ENCODE measurements at places on chromosomes 2 and 18. TPM values are rescaled to one million over a fixed set of nuclear protein-coding genes. Genes with fewer than 3 reads are reported as not detected.

- DNase-seq, result no peak
Measured at GRCh38 chr2:109481599-109481998, 132.2 kb downstream of the SEPTIN10 start.

DNA sequence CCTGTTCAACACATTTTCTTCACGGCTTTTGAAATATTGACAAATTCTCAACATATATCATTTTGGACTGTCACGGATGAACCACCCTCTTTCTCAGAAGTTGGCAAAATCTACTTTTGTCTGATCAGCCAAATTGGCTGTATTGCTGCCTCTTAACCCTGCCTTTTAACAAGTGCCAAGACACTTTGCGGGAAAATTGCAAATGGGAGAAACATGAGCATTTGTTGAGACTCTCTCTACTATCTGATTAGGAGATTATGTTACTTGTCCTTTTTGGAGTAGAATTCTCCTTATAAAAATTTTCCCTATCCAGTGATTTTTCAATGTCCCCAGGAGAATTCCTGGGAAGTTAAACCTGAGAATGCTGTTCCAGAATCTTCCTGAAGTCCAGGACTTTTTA, 256.2 kb upstream of the ZSWIM2 start:
- no peak for DNase-seq

GRCh38 chr2:79387431-79387830, 125.4 kb upstream of the CTNNA2 start:
- no peak for DNase-seq

The GPR75 gene
- total RNA-seq, result 0.50 TPM

The COL4A3 gene
- 4.5 TPM for total RNA-seq

The FHOD3 gene
- total RNA-seq, result 347 TPM

The APCDD1 gene
- 24.9 TPM for total RNA-seq

The MAB21L4 gene
- not detected for total RNA-seq
